Astrocyte (in vitro differentiated cells and primary cell): ENCODE measurements at places on chromosomes 4 and X.

- peak overlapping the region; percentile 1 for H3K27ac ChIP-seq
- no peaks in the 10 kb centered on the region for H3K27me3 ChIP-seq
- H3K4me3 ChIP-seq, result no peak overlapping the region
- H3K36me3 ChIP-seq, result no peaks in the 10 kb centered on the region
- DNase-seq, result peak; percentile 52
These were observed 21.9 kb downstream of the PTTG2 start for GRCh38 chr4:37981844-37982720.

DNA sequence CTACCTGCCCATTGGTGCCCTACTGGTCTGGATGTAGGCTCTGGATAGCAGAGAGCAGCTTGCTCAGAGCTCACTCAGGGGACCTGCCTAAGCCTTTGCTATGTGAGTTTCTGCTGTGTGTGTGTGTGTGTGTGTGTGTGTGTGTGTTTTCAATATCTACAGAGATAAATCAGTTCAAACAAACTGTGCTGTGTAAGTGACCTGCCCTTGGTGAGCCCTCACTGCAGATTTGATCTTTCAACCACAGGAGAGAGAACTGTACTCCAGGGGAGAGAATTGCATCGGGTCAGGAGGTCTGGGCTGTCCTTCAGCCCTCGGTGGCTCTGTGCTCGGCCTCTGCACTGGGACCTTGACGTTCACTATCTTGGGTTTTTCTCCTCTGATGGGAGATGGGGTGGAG, 35.0 kb upstream of the CDKN2AIP start:
- no peaks in the 10 kb centered on the region for H3K4me1 ChIP-seq
- H3K27ac ChIP-seq, result no peak overlapping the region
- no peak for DNase-seq
- H3K36me3 ChIP-seq, result no peaks in the 10 kb centered on the region

DNA sequence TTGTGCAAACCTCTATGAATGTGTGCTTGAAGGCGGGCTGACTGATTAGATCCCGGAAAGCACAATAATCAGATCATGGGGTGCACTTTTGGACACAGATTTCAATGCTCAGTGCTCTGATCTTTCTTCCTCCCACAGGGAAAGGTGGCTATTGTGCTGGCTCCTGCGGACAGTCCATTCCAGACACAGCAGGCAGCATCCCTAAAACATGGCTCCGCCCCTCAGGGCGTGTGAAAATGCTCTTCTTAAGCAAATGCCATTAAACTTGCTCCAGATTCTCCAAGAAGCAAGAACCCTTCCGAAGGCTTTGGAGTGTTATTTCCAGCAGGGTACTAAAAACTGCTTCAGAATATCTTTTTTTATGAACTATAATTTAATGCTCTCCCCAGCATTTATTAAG, 100.0 kb downstream of the SLC2A9 start:
- no peak for DNase-seq
- no peaks in the 10 kb centered on the region for H3K4me1 ChIP-seq
- H3K4me3 ChIP-seq, result no peak overlapping the region
- no peaks in the 10 kb centered on the region for H3K36me3 ChIP-seq

DNA sequence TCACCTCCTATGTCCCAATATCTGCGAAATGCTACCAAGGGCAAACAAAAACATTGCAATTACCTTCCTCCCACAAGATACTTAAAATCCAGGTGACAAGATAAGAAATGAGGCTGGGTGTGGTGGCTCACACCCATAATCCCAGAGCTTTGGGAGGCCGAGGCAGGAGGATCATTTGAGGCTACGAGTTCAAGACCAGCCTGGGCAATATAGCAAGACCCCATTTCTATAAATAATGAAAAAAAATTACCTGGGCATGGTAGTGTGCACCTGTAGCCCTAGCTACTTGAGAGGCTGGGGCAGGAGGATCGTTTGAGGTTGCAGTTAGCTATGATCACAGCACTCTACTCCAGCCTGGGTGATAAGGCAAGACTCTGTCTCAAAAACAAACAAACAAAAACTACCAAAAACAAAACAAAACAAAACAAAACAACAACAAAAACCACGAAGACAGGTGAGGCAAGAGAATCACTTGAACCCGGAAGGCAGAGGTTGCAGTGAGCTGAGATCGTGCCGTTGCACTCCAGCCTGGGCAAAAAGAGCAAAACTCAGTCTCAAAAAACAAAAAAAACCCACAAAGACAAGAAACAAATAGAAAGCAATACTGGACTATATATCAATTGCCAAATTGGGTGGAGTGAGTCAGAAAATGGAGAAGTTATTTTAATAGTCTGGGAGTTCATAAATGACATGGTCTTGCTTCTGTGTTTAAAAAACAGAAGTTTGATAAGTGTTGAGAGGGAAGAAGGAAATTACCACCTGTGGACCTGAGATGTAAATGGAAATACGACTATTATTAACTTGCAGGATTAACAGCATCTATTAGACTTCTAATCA, 176.5 kb downstream of the FBXW7 start:
- DNase-seq, result no peak
- H3K27me3 ChIP-seq, result no peaks in the 10 kb centered on the region
- no peak overlapping the region for H3K4me3 ChIP-seq
- no peak overlapping the region for H3K27ac ChIP-seq
- H3K36me3 ChIP-seq, result no peaks in the 10 kb centered on the region

GRCh38 chr4:139532947-139533346, 23.1 kb downstream of the SETD7 start:
- H3K4me1 ChIP-seq, result no peaks in the 10 kb centered on the region
- no peak overlapping the region for H3K27ac ChIP-seq
- H3K27me3 ChIP-seq, result no peaks in the 10 kb centered on the region
- no peak for DNase-seq

GRCh38 chr4:165299399-165300060, 27.9 kb upstream of the MSMO1 start:
- H3K4me1 ChIP-seq, result no peaks in the 10 kb centered on the region
- no peak overlapping the region for H3K27ac ChIP-seq
- H3K4me3 ChIP-seq, result no peak overlapping the region
- no peaks in the 10 kb centered on the region for H3K27me3 ChIP-seq
- no peaks in the 10 kb centered on the region for H3K36me3 ChIP-seq
